ENCODE measurements at places on chromosomes 2 and 18. TPM values are rescaled to one million over a fixed set of nuclear protein-coding genes. Genes with fewer than 3 reads are reported as not detected.

INPP5D gene
- total RNA-seq: 0.22 TPM

UGT1A9 gene
- not detected for total RNA-seq

CYB5A gene
- total RNA-seq: 29.1 TPM

FNDC4 gene
- 25.1 TPM for total RNA-seq

NDC80 gene
- 29.0 TPM for total RNA-seq

SLC4A5 gene
- 2.2 TPM for total RNA-seq

SIGLEC15 gene
- total RNA-seq: 0.52 TPM

STPG4 gene
- 0.52 TPM for total RNA-seq

CRYBA2 gene
- not detected for total RNA-seq

CCDC68 gene
- total RNA-seq: 1.3 TPM

C2orf15 gene
- total RNA-seq: 0.11 TPM

TMEM200C gene
- under 0.01 TPM for total RNA-seq

RAD51AP2 gene
- total RNA-seq: not detected

OBSL1 gene
- total RNA-seq: 57.1 TPM

C2orf42 gene
- total RNA-seq: 22.2 TPM

RGPD4 gene
- total RNA-seq: under 0.01 TPM

ALMS1 gene
- total RNA-seq: 30.7 TPM

DNAJC5G gene
- not detected for total RNA-seq

PCARE gene
- total RNA-seq: not detected

VWA3B gene
- not detected for total RNA-seq

CGREF1 gene
- 6.9 TPM for total RNA-seq

MAIP1 gene
- 21.4 TPM for total RNA-seq

CCBE1 gene
- total RNA-seq: 49.1 TPM

SERPINB11 gene
- total RNA-seq: not detected

BCL11A gene
- total RNA-seq: 1.2 TPM

ASXL3 gene
- not detected for total RNA-seq

REG1B gene
- total RNA-seq: not detected

ARID5A gene
- total RNA-seq: 5.5 TPM

CD226 gene
- total RNA-seq: 0.32 TPM

C2orf78 gene
- total RNA-seq: not detected

SOX11 gene
- total RNA-seq: 0.13 TPM

ANKRD23 gene
- 3.0 TPM for total RNA-seq

ALLC gene
- total RNA-seq: not detected

AKAIN1 gene
- total RNA-seq: not detected

ALK gene
- not detected for total RNA-seq

SKA1 gene
- total RNA-seq: 10.7 TPM

C2orf80 gene
- not detected for total RNA-seq

UPP2 gene
- total RNA-seq: 0.13 TPM

LHCGR gene
- total RNA-seq: 0.39 TPM

ALPG gene
- total RNA-seq: not detected

HNMT gene
- total RNA-seq: 31.5 TPM

C2orf72 gene
- 2.1 TPM for total RNA-seq

WNT10A gene
- total RNA-seq: not detected

All from articular chondrocyte of knee joint (primary cell).